ENCODE measurements at places on chromosomes 3 and 15.

DNA sequence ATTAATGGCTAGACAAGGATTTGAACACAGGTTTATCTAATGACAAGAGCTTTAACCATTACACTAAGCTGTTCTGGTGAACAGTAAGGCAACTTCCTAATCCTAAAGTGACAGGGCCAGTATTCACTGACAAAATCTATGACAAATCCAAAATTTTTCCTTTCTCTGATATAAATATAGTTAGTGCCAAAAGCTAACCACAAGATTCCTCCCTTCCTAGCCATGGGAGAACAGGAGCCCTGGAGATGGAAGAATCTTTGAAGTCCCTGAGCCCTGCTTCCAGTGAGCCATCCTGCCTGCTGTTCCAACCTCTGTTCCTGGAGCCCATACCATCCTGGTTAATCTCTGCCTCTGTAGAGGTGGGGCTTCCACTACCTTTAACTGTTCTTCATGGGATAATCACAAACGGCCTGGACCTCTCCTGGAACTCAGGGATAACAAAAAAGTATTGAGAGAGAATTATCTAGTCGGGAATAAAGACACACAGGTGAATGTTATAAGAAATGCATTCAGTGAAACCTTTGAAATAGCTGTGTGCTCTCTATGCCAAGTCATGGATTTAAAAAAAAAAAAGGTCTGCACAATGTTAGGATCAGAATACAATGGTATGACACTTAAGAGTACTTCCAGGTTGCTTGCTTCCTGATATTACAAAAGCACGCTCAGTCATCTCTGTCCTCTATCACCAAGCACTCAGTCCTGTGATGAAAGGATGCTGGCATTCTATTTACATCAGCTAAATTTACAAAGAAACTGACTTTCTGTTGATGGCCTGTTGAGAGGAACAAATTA lies 235.8 kb downstream of the SUCLG2 start:
- DNase-seq: no peak

DNA sequence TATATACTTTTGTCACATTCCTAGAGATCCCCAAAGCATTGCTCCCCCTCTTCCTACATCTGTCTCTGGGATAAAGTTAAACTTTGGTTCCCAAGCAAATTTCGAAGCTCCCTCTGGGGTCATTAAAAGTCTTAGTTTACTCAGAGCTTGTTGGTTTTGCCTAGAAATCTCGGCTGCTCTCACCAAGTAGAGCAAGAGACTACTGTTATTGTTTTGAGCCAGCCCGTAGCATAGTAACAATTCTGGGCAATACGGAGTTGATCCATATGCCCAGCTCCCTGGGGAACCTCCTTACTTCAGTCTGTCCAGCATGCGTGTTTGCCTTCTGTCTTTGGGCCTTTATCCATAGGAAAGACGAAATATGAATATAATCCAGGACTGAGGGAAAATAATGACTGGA lies 10.0 kb upstream of the P3H2 start:
- DNase-seq: no peak

GRCh38 chr3:59191651-59192050 lies 141.8 kb upstream of the CFAP20DC start:
- no peak for DNase-seq

- DNase-seq: no peak
These were observed 38.8 kb downstream of the ADAM10 start for GRCh38 chr15:58710701-58711100.

- no peak for DNase-seq
These were observed 6.3 kb downstream of the GORASP1 start for GRCh38 chr3:39101022-39101689.

DNA sequence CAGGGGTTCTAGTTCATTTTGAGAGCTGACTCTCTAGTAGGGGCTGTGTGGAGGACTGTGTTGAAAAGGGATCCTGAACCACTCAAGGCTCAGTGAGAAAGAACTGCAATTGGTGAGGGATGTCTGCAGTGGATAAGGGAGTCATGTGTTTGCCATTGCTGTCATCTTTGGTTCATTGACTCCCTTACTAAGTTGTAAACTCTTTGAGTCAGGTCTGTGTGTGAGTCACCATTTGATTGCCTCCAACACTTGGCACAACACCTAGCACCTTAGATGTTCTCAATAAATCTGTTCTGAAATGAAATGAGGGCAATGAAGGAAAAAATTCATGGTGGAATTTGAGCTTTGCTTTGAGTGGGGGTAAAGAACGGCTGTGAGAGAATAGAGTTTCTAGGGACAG lies 51.7 kb downstream of the PLS1 start:
- DNase-seq: no peak

DNA sequence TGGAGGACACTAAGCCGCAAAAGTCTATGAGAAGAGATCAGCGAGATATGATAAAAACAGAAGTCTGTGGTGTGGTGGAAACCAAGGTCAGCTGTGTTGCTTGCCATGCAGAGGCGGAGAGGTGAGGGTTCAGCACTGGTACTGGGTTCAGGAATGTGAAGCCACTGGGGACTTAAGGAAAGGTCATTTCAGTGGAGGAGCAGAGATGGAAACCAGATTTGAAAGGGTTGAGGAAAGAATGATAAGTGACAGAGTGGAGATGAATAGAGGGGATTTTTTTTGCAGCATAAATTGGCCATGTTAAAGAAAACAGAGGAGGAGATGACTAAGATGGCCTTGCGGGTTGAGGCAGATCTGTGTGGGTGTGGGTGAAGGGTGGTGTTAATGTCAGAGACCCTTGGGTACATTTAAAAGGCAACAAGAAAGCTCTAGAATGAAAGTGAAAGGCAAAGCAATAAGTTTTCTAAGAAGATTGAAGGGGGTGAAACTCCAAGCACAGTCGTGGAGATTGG lies 265.5 kb downstream of the ADAMTSL3 start:
- DNase-seq: no peak

GRCh38 chr3:96646596-96646995 lies 167.8 kb upstream of the EPHA6 start:
- no peak for DNase-seq

GRCh38 chr15:31465083-31465955 lies 138.7 kb downstream of the KLF13 start:
- no peak for DNase-seq

GRCh38 chr15:42413920-42414319 lies 54.6 kb downstream of the CAPN3 start:
- DNase-seq: no peak

DNA sequence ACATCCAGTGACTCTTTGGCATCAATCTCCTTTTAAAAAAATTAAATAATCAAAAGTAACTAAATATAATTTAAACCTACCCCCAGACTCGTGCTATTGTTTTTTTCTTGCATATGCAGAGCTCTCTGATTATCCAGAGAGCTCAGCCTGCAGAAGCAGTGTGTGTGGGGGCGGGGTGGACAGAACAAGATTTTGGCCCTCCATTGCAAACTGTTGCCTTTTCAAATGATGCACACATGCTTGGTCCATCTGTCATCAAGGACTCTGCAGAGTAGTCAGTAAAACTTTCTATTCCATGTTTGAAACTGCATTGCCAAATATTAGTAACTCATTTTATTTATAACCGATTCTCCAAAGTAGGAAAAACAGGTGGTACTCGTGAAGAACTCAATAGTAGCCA lies 28.6 kb upstream of the STXBP5L start:
- DNase-seq: no peak

Measured in islet precursor cell (in vitro differentiated cells).